ENCODE measurements at places on chromosomes 4 and X. TPM values are rescaled to one million over a fixed set of nuclear protein-coding genes. Genes with fewer than 3 reads are reported as not detected.

DNA sequence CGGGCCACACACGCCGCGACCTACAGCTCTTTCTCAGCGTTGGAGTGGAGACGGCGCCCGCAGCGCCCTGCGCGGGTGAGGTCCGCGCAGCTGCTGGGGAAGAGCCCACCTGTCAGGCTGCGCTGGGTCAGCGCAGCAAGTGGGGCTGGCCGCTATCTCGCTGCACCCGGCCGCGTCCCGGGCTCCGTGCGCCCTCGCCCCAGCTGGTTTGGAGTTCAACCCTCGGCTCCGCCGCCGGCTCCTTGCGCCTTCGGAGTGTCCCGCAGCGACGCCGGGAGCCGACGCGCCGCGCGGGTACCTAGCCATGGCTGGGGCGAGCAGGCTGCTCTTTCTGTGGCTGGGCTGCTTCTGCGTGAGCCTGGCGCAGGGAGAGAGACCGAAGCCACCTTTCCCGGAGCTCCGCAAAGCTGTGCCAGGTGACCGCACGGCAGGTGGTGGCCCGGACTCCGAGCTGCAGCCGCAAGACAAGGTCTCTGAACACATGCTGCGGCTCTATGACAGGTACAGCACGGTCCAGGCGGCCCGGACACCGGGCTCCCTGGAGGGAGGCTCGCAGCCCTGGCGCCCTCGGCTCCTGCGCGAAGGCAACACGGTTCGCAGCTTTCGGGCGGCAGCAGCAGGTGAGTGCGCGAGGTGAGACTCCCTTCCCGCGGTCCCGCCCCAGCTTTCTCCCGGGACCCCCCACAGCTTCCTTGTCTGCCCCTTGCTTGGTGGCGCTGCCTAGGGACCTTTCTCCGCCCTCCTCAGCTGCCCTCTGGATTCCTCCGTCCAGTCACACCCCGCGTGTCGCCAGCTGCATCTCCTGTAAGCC, 678 bp downstream of the BMP3 start:
- ATAC-seq = no peak

DNA sequence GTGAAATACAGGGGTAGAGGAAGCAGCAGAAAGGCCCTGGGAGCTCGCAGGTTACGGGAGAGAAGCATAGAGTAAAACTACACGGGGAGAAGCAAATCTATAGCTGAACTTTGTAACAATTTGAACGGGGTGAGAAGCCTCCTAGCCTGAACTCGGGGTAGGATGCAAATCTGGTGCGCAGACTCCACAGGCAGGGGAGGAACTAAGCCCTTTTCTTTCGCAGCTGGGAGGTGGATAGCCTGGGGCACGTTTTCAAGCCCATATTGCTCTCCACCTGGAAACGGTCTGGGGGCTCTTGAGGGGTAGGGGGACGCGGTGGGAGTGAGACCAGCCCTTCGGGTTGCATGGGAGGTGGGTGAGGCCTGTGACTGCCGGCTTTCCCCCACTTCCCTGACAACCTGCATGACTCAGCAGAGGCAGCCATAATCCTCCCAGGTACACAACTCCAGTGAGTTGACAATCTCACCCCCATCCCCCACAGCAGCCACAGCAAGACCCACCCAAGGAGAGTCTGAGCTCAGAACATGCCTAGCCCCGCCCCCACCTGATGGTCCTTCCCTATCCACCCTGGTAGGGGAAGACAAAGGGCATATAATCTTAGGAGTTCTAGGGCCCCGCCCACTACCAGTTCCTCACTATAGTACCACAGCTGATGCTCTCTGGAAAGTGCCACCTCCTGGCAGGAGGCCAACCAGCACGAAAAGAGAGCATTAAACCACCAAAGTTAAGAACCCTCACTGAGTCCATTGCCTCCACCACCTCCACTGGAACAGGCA, 29.9 kb downstream of the SOWAHB start:
- no peak for ATAC-seq

DNA sequence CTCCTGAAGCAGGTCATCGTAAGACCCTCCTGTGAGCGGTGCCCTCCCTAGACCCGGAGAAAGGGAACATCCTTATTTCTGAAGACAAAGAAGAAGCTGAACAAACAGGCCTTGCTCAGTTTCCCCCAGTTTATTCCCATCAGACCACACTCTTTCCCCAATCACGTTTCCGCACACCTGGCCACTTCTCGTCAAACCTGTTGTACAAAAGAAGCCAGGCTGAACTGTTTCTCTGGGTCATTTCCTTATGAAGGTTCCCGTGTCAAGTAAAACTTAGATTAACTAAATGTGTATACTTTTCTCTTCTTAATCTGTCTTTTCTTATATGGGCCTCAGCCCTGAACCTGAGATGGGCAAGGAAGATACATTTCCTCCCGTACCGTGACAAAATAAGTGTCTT, 111.6 kb upstream of the ENPP6 start:
- ATAC-seq = no peak

DNA sequence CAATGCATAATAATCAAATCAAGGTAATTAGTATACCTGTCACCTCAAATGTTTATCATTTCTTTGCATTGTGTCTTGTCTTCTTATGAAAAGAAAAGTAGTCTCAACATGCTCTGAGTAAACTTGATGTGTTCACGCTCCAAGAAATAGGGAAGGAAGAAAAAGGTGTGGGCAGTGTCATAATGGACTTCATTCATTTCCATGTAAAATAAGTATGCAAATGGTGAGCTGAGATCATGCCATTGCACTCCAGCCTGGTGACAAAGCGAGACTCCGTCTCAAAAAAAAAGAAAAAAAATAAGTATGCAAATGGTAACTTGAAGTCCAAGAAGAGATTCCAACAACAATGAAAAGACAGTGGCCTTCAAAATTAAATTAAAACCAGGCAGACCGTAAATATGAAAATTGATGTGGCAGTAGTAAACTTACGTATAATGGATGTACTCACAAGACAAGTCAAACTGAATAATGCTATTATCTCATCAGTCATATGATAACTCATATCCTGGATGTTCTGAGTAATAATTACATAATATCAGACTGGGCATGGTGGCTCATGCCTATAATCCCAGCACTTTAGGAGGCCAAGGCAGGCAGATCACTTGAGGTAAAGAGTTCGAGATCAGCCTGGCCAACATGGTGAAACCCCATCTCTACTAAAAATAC, 6.0 kb upstream of the CWH43 start:
- ATAC-seq = no peak

DNA sequence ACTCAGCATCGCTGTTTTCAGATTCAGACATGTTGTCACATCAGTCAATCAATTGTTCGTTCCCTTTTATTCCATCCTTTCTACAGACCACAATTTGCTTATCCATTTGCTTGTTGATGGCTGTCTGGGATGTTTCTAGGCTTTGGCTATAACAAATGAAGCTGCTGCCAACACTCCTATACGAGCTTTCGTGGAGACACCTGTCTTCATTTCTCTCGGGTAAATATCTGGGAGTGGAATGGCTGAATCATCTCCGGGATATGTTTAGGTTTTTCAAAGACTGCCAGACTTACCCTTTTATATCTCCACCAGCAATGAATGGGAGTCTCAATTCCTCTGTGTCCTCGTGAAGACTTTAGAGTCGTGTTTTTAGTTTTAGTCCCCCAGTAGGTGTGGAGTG, 118.9 kb downstream of the SORCS2 start:
- ATAC-seq = no peak

- ATAC-seq = peak; percentile 97
Observed at GRCh38 chr4:36189511-36190226, 54.6 kb downstream of the ARAP2 start.

DNA sequence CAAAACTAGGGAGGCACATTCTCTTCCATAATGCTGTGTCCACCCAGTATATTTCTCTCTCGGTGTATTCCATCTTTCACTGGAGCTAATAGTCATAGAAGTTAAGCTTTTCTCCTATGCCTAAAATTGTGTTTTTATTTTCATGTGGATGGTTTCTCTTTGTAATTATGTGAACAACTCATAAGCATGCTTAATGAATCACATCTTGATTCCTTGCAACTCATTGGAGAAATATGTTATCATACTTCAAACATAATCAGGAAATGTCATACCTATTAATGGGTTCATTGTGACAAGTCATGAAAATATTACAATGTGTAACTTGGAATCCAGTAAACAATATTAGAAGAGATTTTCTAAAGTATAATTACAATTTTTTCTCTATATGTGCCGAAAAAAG, 186.3 kb downstream of the SLC7A11 start:
- no peak for ATAC-seq

DNA sequence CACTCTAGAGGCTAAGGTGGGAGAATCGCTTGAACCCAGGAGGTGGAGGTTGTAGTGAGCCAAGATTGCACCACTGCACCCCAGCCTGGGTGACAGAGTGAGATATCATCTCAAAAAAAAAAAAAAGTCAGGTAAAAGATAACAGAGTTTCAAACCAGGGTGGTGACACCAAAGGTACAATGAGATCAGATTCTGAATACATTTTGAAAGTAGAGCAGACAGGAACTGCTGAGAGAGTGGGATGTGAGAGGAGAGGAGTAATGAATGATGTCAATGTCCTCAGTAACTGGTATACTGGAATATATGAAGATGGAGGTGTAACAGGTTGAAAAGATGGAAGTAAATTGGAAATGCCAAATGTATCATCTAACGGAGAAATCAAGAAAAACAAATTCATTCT, 135.6 kb downstream of the CAMK2D start:
- peak; percentile 95 for ATAC-seq

DNA sequence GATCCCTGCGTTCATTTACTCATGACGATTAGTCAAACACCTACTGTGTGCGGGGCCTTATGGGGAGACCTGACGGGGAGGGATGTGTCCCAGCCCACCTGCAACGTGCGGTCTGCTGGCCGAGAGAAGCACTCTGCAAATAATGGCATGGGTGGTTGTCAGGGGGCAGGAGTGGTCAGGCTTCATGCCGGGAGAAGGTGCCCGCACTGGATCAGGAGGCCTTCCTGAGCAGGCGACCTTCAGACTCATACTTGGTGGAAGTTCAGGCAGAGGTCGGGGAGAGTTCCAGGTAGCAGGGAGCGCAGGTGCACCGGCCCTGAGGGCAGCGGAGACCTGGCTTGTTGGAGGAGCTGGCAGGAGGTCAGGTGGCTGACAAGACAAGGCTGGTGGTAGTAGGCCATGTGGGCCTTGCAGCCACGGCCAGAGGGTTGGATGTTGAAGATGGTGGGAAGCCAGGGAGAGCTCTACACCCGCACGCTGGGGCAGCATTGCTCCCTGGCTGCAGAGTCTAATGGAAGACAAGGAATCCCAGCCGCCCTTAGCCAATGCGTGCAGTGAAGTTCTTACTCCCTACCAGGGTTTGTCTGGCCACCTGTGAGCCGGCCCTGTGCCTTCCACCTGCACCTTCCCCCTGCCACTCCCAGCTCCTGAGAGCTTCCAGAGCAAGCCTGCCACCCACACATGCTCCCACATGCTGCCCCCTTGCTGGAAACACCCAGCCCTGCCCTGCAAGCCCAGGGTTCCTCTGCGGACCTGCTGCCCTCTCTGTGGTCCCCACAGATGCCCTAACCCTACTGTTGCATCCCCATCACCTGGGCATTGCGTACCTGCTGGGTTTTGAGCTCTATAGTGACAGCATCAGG, 97.3 kb downstream of the PSAPL1 start:
- no peak for ATAC-seq

- no peak for ATAC-seq
Observed at GRCh38 chrX:45722471-45722870, 521.8 kb upstream of the DIPK2B start.

- ATAC-seq = no peak
Observed at GRCh38 chr4:107380190-107380589, 339.8 kb downstream of the PAPSS1 start.

DNA sequence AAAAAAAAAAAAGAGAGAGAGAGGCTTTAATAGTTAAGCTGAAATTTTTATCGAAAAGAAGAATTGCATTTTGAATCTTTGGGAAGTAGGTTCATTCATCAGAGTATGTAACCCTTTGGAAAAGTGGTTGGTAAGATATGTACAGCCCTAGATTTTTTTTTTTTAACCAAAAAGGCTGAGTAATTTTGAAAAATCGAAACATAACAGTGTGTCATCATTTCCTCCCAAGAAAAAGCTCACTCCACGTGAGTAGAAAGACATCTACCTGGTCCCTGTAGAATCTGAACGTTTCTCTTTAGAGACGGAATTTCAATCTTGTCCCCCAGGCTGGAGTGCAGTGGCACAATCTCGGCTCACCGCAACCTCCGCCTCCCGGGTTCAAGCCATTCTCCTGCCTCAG, 16.2 kb downstream of the SHOX start:
- ATAC-seq = no peak

CLDN34 gene
- not detected for total RNA-seq

LRP2BP gene
- 1.2 TPM for total RNA-seq

USP26 gene
- total RNA-seq = not detected

CXorf49 gene
- not detected for total RNA-seq

TSPAN7 gene
- 1.2 TPM for total RNA-seq

GRIPAP1 gene
- 126 TPM for total RNA-seq
